ENCODE measurements at places on chromosomes 16 and 17. TPM values are rescaled to one million over a fixed set of nuclear protein-coding genes. Genes with fewer than 3 reads are reported as not detected.

GRCh38 chr16:81645266-81645694 lies 133.8 kb upstream of the PLCG2 start:
- DNase-seq, result no peak

DNA sequence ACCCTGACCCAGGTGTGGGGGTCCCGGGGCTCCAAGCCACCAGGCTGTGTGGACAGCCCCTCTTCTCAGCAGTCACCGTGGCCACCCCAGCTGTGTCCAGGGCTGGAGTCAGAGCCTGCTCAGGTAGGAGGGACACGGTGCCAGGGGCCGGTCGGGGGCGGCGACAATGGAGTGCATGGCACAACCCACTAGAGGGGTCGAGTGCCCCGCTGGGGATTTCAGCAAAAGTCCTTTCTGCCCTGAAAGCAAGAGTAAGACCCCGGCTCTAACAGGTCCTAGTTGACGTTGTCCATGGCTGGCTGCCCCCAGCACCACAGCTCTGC lies 11.3 kb downstream of the UTS2R start:
- DNase-seq, result no peak

DNA sequence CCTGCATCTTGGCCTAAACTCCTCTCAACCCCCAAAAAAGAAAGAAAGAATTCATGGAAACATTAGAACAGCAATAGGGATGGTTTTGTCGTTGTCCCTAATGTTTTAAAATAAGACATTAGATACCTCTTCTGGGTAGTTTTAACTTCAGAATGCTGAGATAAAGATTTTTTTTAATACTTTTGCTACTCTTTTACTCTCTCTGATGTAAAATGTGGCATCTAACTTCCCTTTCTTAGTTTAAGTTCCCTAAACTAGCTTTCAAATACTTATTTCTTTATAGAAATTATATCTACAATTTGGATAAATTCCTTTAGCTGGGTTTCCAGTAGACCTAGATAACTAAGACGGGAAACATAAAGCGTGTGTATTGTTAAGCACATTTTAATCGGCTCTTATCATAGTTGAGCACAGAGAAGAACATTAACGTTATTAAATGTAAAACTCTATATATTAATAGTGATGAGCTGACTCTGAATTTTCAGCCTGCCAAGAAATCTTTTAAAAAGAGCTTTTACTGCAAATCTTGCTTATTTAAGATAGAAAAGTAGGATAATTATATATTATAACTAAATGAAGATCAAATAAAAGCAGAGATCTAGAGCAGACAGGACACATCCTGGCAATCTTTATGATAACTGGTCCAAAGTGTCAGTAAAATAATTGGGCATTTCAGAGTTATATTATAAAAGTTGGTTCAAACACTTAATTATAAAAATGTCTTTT lies 183.2 kb downstream of the CYB561 start:
- no peak for DNase-seq

- no peak for DNase-seq
Observed at GRCh38 chr17:38564869-38565268, 40.9 kb downstream of the SRCIN1 start.

The SLC13A2 gene
- 16.1 TPM for polyA plus RNA-seq

- DNase-seq, result no peak
Observed at GRCh38 chr17:28959471-28959871, 8.2 kb upstream of the PHF12 start.

DNA sequence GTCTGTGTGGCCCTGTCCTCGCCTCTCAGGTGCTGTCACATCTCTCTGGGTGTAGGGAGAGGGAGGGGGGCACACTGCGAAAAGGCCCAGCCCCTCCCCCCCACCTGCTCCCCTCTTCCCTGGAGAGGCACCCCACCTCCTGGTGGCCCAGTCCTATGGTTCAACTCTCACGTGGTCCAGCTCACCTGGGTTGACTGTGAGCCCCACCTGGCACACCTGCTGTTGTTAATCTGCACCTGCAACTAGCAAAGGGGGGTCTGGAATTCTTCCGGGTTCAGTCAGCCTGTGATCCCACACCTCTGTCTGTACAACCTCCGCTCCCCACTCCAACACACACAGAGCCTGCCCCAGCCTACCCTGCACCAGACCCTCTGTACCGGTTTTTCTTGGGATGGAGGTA lies 2.0 kb upstream of the SYNGR2 start:
- DNase-seq, result no peak

- DNase-seq, result no peak
Observed at GRCh38 chr17:30241051-30241450, 5.6 kb upstream of the SLC6A4 start.

DNA sequence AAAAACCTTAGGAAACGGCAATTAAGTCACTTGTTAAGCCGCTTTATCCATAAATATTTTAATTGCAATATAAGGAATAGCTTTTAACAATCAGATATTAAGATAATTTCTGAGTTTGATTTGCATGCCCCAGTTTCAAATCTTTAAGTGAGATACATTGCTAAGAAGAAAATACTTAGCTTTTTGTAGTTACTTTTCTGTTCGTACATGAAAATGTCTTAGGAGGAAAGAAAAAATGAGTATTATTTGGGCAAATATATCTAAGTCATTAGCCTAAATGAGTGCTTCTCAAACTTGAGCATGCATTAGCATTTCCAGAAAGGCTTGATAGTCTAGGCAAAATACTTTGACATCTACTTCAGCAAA lies 6.4 kb downstream of the ZNF207 start:
- DNase-seq, result no peak

Data from right renal pelvis (tissue), 4 donors.